Head of caudate nucleus (tissue), 42 donors: ENCODE measurements at places on chromosomes 12 and 14.

GRCh38 chr12:131607658-131608447 is 103.0 kb upstream of the SFSWAP start:
- no peak for DNase-seq

DNA sequence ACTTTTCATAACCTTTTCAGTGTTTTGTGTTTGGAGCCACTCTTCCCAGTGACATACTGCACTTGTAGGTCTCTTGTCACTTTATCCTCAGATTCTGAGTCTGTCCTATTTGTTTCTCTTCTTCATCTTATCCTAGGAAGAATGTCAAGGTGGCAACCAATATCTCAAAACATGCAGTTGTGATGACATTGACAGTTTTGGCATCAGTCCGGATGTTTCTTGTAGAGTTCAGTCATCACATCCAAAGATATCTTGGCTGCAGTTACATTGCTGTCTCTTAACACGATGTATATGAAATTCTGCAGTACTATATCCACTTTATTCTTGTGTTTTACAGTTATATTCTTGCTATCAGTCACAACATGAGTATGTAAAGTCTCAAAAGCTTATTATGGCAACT is 6.4 kb downstream of the ADIPOR2 start:
- no peak for DNase-seq

- no peak for DNase-seq
Observed at GRCh38 chr12:83807871-83808270, 1104.7 kb downstream of the SLC6A15 start.

DNA sequence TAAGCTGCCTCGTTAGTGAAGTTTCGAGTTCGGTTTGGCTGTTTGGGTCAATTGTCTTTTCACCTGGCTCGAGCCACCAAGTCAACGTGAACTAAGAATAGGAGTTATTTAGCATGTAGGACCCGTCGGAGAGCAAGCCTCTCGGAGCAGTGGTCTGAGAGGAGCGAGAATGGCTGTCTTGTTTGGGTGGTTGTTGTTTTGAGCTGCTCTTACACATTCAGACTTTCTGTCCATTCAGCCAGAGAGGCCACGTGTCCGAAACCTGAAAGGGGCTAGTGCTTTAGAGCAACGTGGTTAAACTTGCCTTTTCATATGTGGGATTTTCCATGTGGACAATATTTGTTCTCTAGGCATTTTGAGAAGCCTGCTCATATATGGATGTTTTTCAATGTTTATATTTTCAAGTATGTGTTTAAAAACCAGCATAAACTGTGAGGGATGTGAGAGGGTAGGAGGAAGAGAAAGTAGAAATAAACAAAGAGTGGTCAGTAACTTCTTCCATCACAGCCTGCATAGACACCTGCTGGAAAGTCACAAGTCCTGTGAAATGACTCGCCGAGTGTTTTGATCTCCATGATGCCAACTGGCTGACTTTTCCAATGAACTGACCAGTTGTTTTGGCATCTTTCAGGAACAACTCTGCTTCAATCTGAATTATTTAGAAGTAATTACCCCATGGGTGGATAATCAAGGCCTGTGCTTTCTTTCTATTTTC is 221.0 kb downstream of the ASCL1 start:
- DNase-seq: no peak
